ENCODE measurements at places on chromosomes 3 and 15.

- no peak for DNase-seq
Measured at GRCh38 chr3:199835-200234, 3.3 kb downstream of the CHL1 start.

DNA sequence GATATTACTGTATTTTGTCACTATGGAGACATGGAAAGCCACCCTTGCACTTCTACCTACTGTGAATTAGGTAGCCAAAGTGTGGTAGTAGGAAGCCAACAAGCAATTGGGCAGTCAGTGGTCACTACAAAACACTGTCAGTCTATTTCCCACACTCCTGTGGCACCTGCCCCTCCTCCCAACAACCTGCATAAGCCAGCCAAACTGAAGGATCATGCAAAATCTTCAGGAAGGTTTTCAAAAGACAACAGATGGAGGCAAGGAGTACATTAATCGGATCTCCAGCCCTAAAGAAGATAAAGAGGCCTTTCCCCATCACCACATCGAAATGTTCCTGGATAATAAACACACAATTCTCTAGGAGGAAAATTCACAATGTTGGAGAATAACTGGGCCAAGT is 11.9 kb downstream of the POMGNT2 start:
- DNase-seq, result no peak

GRCh38 chr15:81947548-81947947 is 98.3 kb downstream of the MEX3B start:
- DNase-seq, result peak; percentile 31

- no peak for DNase-seq
Measured at GRCh38 chr15:82314769-82315518, 34.3 kb downstream of the GOLGA6L10 start.

GRCh38 chr3:39147711-39148434 is 5.5 kb downstream of the CSRNP1 start:
- no peak for DNase-seq

GRCh38 chr3:135840436-135840835 is 125.1 kb upstream of the PPP2R3A start:
- DNase-seq, result no peak

DNA sequence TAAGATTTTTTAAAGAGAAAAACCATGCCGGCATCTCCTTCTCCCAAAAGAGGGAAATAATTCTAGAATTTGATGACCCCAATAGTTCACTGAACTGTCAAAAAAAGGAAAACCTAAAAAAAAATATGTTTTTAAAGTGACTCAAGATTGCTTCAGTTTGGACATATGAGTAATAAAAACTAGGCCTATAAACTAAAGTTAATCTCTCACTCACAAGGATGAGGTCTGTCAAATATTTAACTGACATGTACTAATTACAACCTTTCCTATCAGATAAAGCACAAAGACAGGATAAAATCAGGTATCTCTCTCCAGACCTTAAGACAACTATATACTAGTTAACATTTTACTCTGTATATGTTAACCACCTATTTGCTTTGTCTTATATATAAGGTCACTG is 231.9 kb downstream of the NSUN3 start:
- no peak for DNase-seq

GRCh38 chr3:118578559-118578958 is 456.1 kb downstream of the IGSF11 start:
- DNase-seq, result no peak

- DNase-seq, result peak; percentile 36
Measured at GRCh38 chr3:27978440-27978839, 256.3 kb upstream of the EOMES start.

GRCh38 chr15:100597862-100598261 is 4.1 kb downstream of the LINS1 start:
- no peak for DNase-seq

GRCh38 chr15:89621547-89621946 is 33.7 kb downstream of the KIF7 start:
- DNase-seq, result no peak

DNA sequence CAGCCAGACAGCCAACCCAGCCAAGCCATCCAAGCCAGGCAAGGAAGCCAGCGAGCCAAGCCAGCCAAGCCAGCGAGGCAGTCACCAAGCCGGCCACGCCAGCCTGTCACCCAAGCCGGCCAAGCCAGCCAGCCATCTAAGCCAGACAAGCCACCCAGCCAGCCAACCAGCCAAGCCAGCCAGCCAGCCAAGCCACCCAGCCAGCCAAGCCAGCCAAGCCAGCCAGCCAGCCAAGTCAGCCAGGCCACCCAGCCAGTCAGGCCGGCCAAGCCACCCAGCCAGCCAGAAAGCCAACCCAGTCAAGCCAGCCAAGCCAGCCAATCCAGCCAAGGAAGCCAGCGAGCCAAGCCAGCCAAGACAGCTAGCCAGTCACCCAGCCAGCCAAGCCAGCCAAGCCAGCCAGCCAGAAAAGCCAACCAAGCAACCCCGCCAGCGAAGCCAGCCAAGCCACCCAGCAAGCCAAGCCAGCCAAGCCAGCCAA is 201.2 kb downstream of the GOLGA6L6 start:
- DNase-seq, result no peak

DNA sequence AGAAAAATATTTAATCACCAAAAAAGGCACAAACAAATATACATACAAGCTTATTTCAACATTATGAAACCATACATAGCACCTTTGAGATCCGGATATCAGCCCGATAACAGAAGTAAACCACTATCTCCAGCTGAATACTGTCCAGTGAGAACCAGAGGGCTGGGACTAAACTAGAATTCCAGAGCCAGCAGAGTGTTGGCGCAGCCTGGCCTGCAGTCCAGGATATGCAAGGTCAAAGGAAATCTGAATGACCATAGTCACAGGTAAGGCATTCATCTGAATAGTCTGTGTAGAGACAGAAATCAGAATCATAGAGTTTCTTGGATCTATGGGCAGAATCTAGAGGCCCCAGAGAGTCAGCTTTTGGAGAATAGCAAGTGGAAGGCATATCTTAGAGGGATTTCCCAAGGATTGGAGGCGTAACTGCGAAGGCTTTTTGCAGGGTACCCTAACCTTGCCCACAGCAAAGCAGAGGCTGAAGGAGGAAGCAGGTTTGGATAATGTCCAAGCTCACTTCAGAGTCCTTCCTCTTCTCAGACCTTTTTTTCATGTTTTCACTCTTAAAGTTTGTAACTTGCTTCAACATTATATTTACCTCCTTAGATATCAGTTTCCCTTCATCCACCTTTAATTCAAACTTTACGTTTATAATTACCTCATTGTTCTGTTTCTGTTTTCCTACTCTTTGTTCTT is 32.5 kb upstream of the TP63 start:
- no peak for DNase-seq

- no peak for DNase-seq
Measured at GRCh38 chr3:65552434-65552833, 486.3 kb downstream of the MAGI1 start.

DNA sequence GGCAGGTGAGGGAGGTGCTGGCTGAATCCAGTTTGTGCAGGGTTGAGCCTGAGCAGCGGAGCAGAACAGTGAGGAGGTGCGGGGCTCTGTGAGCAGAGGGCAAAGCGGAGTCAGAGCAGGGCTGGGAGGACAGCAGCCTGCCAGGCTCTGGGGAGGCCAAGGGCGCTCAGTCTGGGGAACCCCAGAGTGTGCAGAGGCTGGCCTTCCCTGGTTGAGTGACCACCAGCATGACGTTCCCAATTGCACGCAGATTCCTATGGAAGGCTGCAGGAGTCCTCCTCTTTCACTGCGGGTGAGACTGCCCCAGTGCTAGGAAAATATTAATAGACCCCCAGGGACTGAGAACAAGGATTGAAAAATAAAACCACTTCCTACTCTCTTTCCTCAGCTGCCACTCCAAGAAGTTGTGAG is 13.2 kb downstream of the MRAS start:
- DNase-seq, result no peak

- DNase-seq, result peak; percentile 79
Measured at GRCh38 chr3:148943506-148944205, 47.7 kb upstream of the GYG1 start.

- DNase-seq, result no peak
Measured at GRCh38 chr3:195899701-195900435, 8.5 kb downstream of the TNK2 start.

DNA sequence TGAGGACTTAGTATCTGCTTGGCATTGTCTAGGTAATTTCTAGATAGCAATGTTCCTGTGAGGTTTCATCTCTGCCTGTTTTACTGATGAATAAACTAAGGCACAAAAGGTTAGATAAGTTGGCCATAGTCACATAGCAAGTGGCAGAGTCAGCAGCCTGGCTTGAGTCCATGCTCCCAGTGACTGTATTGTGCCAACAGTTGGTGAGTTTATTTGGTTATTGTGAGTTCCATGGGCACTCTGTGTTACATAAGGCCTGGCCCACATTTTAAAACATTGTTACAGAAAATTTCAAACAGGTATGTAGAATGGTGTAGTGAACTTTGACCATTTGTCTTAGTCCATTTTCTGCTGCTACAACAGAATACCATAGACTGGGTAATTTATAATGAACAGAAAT is 15.2 kb downstream of the MCM2 start:
- no peak for DNase-seq
